ENCODE measurements at places on chromosomes 3 and 15.

DNA sequence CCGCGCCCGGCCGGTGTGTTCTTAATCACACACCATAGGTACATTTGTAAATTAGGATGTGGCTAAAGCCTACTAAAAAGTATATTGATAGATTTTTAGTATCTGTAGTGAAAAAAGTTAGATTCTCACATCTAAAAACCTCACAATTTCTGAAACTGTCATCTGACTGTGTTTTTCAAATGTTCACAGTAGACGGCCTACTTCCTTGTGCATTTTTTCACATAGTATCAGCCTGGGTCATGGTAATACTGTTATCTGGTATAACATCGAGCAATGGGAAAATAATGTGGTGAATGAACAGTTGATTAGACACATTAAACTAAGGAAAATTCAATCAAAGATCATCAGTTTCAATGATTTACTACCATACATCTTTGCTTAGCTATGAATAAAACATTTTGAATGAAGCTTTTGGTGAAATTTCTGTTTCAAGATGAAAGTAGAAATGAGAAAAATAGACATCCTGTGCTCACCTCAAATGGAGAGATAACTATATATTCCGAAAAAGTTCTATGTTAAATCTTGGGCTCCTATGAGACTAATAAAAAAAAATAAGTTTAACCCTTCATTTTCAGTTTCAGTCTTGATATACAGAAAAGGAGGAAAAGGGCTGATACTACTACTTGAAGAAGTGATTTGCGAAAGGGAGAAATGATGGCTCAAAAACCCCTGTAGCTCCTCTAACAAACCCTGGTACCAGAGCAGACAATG lies 262.7 kb downstream of the ZBTB20 start:
- no peak for DNase-seq

DNA sequence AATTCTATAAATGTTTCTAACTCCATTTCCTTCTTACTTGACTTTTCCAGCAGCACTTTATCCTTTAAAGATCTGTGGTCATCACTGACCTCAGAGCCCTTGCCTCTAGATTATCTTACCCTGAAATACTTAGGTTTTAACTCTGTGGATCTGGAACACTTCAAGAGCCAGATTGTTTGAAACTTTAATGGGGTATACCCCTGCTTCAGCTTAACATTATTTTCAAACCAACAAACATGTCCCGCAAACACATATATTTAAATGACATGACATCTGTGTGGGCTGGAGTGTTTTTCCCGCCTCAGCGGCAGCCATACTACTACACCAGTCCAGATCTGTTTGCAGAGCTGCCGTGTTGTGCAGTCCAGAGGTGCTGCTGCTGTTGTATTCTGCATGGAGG lies 252.0 kb upstream of the TPM1 start:
- no peak for DNase-seq

GRCh38 chr15:79101866-79102581 lies 11.4 kb upstream of the RASGRF1 start:
- DNase-seq = no peak

DNA sequence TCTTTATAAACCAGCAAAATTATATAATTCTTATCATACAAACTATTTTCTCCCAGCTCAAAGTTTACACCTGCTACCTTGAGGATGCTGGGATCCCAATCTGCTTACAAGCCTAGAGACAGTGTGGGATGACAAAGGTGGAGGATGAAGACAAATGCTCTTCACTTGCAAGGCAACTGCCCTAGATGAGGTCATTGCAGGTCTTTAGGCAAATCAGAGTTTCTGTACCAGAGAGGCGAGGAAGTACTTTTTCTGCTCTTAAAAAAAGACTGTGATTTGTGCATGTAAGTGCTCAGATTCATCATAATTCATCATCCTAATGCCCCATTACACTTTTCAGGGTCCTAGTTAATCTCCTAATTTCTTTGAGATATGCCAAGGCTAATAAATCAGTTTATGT lies 376.1 kb downstream of the ZPLD1 start:
- DNase-seq = no peak

DNA sequence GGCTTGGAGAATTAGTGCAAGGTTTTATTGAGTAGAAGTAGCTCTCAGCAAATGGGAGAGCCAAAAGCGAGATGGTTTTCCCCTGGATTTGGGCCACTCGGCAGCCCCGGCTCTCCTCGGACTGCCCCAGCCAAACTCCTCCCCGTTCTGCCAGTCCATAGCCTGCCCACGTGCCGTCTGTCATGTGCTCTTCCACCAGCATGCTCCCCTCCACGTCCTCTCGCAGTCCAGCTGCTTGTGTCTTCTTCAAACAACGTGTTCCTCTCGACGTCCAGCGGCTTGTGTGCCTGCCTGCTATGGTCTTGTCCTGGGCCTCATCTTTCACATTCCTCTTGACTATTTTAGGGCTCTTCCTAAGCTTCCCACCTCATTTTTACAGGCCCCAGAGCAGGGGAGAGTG lies 16.7 kb upstream of the SECISBP2L start:
- no peak for DNase-seq

Measured in activated CD4-positive, alpha-beta T cell treated with anti-CD3 and anti-CD28 coated beads, Interleukin-2, amount 50 U/mL, for 4 hours (primary cell).